NCI-H1930 (cell line): ENCODE measurements at places on chromosomes 4 and X.

- DNase-seq, result no peak
These were observed 46.9 kb upstream of the MSANTD1 start for GRCh38 chr4:3201718-3202702.

- no peak for DNase-seq
These were observed 177.2 kb downstream of the CRLF2 start for GRCh38 chrX:1035206-1035605.

DNA sequence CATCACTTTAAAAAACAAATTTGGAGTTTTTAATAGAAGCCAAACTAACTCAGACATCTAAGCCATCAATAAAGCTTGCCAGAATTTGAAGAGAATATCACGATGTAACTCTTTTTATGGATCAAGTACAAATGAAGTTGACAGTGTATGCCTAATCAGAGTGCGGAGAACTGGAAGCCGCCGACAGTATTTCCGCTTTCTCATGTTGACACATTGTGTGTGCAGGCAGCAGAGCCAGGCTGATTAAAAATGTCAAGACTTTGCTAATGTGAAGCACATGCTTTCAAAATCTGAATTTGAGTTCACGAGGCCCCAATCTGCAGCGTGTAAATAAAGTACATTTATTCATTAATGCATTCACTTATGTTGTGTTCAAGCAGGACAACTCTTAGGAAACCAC is 161.2 kb downstream of the TENM3 start:
- no peak for DNase-seq

GRCh38 chrX:100353326-100353725 is 56.7 kb downstream of the PCDH19 start:
- DNase-seq, result no peak

GRCh38 chrX:40333344-40333743 is 235.6 kb upstream of the BCOR start:
- no peak for DNase-seq

DNA sequence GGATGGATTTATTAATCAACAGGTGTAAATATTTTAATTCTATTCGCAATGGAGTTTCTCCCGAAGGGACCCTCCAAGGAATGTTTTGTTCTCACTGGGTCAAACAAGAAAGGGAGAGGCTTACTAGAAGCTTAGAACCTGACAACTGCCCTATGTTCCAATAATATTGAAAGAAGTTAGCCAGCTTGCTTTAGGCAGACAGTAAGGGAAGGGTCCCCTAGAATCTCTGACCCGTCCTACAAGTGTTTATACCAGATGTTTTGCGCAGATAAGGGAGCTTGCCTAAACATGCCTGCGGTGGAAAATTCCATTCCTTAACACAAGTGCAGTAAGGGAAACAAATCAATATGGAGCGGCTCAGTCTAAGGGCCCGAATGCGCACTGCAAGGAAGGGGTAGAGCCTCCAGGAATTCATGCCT is 17.7 kb downstream of the IL21 start:
- DNase-seq, result no peak

DNA sequence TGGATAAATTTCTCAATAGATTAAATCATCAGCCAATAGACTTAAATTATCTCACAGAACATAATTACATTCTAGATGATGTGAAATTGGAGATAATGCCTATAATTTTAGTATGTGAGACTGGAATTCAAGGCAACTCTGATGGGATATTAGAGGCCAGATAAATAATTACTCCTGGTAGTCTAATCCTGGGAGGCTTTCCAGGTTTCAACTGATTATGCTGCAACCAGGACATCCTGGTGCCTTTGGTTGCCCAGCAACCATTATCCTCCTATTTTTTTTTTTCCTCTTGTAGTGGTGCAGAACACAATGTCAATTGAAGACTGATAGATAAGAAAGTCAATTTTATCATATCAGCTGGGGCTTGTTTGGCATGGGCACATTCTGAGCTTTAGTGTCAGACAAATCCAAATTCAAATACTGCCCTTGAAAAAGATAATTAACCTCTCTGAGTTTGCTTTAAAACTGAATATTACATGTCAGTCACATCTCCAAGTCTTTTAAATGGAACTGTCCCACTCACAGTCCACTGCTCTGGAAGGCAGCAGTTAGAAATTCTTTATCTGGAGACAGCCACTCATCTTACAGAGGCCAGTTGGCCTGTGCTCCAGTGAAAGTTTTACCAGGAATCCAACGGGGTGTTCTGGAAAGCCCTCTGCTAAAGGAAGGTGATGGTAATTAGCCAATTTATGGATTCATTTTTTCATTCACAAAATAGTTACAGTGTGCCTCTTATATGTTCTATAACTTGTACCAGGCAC is 95.3 kb upstream of the GUCY1A1 start:
- no peak for DNase-seq

- DNase-seq, result no peak
These were observed 9.2 kb downstream of the CTSO start for GRCh38 chr4:155944516-155944915.

- DNase-seq, result no peak
These were observed 2.7 kb downstream of the GPRASP2 start for GRCh38 chrX:102714994-102715393.

GRCh38 chrX:40142417-40142816 is 44.7 kb upstream of the BCOR start:
- no peak for DNase-seq

GRCh38 chrX:29948653-29949052 is 266.7 kb upstream of the MAGEB2 start:
- no peak for DNase-seq

DNA sequence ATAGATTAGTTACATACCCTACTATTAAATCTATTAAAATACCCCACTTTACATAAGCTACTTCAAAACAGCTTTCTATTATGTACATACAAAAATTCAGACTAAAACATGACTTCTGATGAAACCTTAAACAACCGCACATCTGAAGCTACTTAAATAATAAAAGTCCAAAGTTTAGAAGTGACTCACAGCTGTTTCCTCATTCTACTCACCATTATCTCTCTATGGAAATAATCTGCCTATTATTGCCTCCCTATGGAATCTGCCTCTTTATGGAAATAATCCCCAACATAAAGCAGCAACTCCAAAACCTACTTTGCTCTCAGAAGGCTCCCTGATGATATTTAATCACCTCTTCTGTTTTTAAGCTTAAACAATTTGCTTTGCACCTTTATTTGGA is 15.7 kb upstream of the BANK1 start:
- no peak for DNase-seq

GRCh38 chr4:80173401-80173800 is 23.9 kb upstream of the PRDM8 start:
- no peak for DNase-seq

- DNase-seq, result peak; percentile 33
These were observed 108.4 kb downstream of the DOCK11 start for GRCh38 chrX:118603981-118604380.

DNA sequence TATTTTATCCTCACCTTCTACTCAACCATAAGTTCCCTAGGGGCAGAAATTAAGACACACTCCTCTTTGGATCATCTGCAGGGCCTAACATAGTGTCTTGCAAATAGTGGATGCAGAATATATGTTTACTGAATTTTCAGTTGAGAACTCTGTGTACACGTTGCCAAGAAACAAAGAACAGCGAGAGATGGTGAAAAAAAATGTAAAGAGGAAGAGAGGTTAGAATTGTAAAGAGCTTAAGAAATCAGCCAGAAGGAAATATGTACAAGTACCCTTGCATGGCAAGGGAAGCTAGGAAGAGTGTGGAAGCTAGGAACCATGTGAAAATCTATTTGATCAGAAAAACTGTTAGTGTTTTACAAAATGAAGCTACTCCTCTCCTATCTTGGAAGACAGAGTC is 431.0 kb downstream of the SMARCA1 start:
- no peak for DNase-seq
